ENCODE measurements at places on chromosomes 5 and 9.
A peak's percentile ranks its signal among the peaks of the same experiment; 100 is the strongest.

- no peak for DNase-seq
These were observed 702.1 kb downstream of the SEMA5A start for GRCh38 chr5:8843771-8844170.

- DNase-seq: no peak
These were observed 10.1 kb downstream of the BRD9 start for GRCh38 chr5:882253-883183.

- no peak for DNase-seq
These were observed 17.9 kb downstream of the MIGA2 start for GRCh38 chr9:129054163-129054851.

DNA sequence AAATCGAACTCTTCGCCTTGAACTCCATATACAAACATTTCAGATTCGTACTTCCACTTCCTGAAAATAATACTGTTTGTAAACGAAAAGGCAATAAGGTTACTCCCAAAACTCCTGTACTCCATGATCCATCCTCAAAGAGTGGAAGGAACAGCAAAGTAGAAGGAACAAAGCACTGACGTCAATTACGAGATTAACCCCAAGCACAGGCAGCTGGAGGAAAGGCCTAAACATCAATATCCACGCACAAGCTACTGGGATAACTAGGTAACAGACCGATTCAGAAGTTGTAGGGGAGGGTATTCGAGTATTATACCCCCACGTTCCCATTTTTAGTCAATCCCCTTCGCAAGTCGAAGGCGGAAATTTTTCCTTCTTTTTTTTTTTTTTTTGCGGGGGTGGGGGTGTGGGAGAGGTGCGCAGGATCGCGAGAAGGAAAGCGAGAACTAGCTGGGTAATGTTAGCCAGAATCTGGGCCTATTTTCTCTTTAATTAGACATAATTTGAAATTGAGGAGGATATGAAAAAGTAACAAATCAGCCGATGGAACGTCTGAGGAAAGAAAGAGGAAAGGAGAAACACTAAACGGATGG, 909 bp downstream of the AFF4 start:
- no peak for DNase-seq

DNA sequence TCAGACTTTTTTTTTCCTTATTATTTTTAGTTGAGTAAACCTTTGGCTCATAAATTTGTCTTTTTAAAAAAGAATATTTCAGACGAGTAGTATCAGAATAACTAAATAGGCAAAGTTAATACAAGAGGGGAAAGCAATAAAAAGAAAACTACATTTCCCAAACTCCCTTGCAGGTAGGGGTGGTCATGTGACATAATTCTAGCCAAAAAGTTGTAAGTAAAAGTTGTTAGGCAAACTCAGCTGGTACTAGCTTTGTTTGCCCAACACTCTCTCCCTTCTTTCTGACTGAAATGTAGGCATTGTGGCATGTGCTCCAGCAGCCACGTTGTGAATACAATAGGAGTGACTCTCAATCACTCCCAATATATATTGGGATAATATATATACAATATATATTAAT, 20.9 kb downstream of the GIN1 start:
- no peak for DNase-seq

DNA sequence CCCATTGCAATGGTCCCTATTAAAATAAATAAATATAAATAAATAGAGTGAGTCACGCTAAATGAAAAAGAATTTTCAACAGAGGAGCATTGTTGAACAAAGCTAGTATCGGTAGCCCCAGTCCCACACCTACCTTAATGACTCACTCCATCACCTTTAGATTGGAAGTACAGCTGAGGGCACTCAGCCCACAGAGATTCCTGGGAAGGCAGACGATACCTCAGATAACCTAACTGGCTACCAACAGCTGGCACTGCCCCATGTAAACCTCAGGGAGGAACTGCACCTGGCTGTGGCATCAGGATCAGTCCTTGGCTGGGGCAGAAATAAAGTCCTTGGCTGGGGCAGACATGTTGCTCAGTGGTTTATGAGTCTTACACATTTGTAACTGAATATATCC, 49.3 kb downstream of the SPRY4 start:
- DNase-seq: no peak

DNA sequence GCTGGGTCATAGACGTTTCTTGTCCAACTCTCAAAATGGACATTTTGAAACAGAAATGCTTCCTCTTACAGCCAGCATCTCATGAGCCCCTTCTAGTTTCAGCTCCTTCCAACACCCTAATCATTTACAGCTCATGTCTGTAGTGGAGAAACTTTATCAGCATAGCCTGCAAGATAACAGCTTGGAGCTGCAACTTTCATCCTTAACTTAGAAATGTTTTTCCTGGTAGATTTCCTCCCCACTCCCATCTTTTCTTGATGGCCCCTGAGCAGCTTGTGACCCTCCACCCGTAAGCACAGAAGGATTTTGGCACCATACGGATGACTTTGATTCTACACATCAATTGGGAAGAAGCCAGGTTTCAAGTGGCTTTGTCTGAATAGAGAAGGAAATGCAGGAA, 53.5 kb upstream of the TGFBR1 start:
- DNase-seq: no peak

- DNase-seq: no peak
These were observed 82.0 kb downstream of the SLC1A1 start for GRCh38 chr9:4572184-4572826.

- DNase-seq: no peak
These were observed 279.4 kb downstream of the HINT1 start for GRCh38 chr5:130885691-130886090.

DNA sequence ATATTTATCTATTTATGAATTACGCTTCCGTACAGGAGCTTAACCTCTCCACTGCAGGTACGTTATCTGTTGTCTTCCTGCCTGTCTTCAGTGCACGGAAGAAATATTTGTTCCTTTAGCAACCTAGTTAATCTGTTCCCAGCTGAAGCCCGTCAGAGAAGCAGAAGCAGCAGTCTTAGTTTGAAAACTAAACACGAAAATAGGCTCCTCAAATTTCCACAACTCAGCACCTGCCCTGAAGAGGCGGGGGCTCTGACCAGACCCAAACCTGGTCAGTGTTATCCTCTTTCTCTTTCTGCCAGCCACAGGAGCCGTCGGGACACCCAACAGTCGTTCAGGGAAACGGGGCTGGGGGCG, 462 bp downstream of the NUDCD2 start:
- DNase-seq: no peak

DNA sequence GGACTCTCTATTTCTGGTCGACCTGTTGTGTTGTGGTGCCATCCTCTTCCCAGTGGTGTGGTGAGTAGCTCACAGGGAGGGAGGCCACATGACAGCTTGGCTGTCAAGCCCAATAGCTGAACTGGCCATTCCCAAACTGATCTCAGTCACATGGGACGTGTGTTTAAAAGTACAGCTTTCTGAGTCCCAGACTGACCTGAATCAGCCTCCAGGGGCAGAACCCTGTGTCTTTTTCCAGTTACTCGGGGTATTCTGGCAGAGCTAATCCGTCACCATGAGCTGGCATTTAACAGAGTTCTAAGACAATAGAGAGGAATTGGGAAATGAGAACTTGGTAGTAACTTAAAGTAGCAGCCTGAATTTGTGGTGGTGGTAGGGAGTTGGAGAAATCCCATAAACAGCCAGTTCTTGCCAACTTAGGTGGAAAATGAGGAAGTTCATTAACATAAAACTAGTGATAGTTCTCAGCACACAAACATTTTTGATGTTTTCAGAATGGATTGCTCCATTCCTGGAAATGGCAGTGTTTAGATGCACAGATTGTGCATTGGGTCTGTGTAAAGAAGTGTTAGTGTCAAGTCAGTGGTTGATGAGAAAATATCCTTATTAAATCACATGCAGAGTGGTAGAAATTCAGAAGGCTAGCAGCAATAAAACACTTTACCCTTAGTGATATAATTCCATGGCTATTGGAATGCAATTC, 50.9 kb downstream of the GPR107 start:
- DNase-seq: no peak

DNA sequence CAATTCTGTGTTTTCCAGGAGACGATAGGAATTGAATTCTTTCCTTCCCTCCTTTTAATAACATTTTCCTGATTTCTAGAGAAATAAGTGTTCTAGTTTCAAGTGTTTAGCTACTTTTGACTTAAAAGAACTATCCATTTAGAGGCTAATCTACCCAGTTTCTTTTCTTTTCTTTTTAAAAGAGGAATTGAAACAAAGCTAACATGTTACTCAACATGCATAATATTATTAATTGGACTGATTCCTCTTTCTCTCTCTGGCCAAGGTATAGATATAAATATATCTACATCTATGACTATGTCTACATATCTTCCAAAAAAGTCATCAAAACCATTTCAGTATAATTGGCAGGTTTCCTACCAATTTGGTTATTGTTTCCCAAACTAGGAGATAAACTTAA, 309.8 kb downstream of the TRPM3 start:
- no peak for DNase-seq

GRCh38 chr9:9045572-9045971, 1246.0 kb upstream of the DMAC1 start:
- DNase-seq: no peak

- DNase-seq: no peak
These were observed 291.8 kb downstream of the AOPEP start for GRCh38 chr9:95018099-95018936.

- DNase-seq: no peak
These were observed 911 bp downstream of the ABLIM3 start for GRCh38 chr5:149141957-149142851.

DNA sequence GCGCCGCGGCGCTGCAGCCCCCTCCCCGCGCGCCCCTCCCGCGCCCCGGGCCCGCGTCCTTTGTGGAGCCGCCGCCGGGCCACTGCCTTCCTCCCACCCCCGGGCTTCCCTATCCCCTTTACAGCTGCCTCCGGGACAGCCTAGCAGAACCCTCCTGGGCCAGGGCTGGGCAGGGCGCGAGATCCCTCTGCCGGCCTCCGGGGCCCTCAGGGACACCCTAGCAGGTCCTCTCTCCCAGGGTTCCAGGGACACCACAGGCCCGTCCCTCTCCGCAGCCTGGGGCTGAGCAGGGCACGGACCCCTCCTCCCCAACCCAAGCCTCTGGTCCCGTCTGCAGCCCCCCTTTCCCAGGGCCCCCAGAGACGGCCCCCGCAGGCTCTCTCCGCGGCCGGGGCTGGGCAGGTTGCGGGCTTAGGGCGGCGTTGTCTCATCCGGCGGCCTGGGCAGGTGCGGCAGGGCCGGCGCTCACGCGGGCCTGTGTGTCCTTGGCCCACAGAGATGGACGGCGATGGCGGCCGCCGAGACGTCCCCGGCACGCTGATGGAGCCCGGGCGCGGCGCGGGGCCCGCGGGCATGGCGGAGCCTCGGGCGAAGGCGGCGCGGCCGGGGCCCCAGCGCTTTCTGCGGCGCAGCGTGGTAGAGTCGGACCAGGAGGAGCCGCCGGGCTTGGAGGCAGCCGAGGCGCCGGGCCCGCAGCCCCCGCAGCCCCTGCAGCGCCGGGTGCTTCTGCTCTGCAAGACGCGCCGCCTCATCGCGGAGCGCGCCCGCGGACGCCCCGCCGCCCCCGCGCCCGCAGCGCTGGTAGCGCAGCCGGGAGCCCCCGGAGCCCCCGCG, 710 bp downstream of the WNK2 start:
- DNase-seq: peak; percentile 18

DNA sequence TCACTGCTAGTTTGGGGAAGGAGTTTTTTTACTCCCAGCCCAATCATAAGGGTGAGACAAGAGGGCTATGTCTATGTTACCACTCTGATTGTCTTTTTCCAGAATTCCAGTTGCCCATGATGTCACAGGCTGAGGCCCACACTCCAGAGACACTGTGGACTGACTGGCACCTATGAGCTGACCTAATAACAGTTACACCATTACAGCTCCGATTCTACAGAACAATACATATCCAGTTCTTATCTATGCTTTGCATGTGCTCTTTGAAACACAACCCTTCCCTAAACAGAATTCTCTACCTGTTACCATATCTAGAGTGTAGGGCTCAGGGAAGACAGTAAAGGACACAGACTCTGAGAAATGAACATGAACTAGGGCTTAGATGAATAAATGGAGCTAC, 45.7 kb upstream of the ALDOB start:
- DNase-seq: no peak

- DNase-seq: no peak
These were observed 178.9 kb downstream of the BARX1 start for GRCh38 chr9:93776256-93776655.

DNA sequence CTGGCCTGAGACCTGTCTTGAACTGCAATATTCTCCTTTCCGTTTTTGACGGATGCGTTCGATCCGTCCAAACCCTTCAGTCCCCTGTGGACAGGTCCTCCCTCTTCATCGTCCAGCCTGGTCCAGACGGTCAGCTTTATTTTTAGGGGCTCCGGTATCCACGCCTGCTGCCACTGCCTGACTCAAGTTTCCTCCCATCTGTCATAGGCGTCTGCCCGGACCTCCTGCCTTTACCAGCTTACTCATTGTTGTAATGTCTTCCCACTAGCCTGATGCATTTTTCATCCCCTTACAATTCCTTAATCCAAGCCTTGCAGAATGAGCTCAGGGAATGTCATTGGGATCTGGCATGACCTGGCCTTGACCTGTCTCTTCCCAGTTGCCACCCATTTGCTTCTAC, 145.8 kb downstream of the TENT4A start:
- DNase-seq: no peak

DNA sequence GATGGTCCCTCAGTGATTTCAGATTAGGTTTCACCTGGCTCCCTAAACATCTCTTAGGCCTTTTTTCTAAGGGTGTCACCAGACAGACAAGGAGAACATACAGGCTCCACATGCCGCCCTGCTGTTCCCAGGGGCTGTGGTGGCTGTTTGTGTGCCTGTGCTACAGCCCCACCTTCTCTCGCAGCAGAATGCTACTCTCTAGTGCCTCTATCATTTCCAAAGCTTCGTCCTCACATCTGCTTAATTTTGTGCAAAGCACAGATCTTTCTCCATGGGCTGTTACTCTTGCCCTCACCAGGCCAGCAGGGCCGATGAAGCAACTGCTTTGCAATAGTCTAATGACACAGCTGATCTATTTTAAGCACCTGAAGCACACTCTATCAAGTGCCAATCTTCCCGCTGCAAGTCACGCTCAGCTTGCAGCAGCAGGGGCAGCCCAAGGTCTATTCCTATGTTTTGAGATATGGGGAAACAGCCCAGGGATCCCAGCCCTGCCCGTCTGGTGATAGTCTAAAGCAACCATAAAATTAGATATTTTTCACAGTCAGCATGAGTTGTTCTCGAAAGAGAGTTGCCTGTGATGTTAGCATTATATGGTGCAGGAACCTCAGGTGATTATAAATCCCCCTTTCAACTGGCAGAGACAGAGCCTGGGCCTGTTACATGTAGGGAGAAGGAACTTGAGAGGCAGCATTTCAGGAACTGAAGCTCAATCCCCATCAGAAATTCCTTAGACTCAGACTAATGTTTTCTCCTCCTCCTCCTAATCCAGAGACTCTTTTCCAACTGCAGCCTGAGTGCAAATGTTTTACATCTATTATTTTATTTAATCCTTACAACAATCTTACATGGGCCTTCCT, 12.7 kb downstream of the ABLIM3 start:
- DNase-seq: no peak

DNA sequence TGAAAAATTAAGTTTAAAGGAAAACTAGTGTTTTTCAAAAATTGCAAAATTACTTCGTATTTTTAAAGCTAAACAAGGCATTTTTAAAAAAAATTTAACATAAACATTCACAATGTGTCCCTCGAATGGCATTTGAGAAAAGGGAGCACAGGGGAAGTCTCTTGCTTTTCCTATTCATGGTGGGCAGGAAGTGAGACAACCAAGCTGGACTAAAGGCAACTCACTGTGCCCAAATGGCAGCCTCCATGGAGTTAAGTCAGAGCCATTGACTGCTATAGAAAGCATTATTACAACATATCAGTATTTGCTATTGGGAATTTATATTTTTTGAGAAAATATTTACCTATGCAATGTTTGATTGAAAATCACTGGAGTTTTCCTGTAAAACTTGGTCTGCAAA, 8.3 kb downstream of the HNRNPH1 start:
- no peak for DNase-seq

GRCh38 chr5:110686270-110686669, 40.2 kb downstream of the TMEM232 start:
- DNase-seq: no peak

All from stimulated activated CD4-positive, alpha-beta T cell treated with anti-CD3 and anti-CD28 coated beads, Interleukin-1b, Interleukin-23, amount 100 ng/mL, for 4 hours (primary cell).